ENCODE measurements at places on chromosomes 6 and 20. TPM values are rescaled to one million over a fixed set of nuclear protein-coding genes. Genes with fewer than 3 reads are reported as not detected.

DNA sequence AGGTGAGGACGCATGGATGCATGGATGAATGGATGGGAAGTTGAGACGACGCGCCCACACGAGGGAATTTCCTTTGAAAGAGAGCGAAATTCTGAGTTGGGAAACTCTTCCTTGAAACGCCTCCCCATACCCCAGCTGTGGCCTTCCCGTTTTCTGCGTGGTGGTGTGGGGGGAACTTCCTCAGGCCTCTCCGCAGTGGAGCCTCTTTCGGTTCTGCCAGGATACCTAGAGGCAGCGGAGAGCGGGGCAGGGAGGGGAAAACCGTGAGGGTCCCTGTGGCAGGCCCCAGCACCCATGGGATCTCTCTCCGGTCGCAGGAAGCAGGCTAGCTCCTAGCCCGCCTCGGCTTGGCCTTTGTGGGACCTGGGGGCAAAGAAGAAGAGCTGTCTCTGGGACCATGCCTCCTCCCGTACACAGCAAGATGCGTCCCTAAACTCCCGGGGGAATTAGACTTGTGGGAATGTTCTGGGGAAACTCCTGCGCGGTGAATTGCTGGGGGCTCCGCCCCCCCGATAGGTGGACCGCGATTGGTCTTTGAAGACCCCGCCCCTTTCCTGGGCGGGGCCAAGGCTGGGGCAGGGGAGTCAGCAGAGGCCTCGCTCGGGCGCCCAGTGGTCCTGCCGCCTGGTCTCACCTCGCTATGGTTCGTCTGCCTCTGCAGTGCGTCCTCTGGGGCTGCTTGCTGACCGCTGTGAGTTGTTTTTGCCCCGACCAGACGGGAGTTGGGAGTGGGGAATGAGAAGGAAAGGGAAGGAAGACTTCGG is at the start of gene CD40:
CD40 (plus strand) TSS at position 611 of the 764 bp plus-strand sequence; CDS start at position 641, 30 bp downstream.
- no peak for DNase-seq

DNA sequence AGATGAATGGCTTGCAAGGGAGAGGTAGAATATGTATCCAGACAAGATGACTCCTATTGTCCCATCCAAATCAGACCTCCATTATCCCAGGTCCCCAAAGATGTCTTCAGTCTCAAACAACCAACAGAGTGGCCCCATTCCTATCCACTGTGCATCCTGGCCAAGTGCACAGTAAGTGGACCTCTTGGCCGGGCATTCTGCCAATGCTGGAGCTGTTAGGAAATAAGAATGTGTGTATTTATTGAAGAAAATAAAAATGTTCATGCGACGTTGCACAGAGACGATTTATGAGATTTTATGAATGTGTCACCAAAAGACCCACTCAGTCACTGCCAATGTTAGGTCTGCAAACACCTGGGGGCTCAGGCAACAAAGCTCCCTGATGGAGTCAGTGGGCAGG is 196.0 kb downstream of the MAFB start:
- DNase-seq: no peak

GRCh38 chr6:106124015-106124414 is 37.9 kb downstream of the PRDM1 start:
- DNase-seq: no peak

GRM1 gene
- total RNA-seq: not detected

PRDM1 gene
- 27.0 TPM for total RNA-seq

TFAP2D gene
- not detected for total RNA-seq

DNA sequence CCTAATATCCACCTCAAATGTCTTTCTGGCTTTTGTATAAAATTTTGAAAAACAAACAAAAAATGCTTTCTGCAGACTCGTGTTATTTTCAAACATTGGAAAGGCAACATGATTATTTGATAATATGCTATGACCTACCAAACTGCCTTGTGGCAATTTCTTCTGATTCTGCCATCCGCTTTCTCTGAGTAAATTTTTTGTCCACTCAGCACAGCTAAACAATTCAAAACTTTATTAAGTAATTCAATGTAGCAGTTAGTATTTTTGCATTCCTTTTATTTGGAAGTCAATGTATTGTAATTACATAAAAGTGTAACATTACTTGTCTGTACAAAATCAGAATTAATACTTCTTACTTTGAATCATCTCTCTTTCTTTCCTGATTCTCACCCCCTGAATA is 1206.6 kb upstream of the EYS start:
- no peak for DNase-seq

Data from vagina (tissue), 2 donors.